ENCODE measurements at places on chromosomes 2 and 18. TPM values are rescaled to one million over a fixed set of nuclear protein-coding genes. Genes with fewer than 3 reads are reported as not detected.

The WDR43 gene
- total RNA-seq, result 61.5 TPM

The NDUFS1 gene
- 125 TPM for total RNA-seq

The ANO7 gene
- 0.64 TPM for total RNA-seq

The CHCHD5 gene
- total RNA-seq, result 7.4 TPM

The RAB6C gene
- total RNA-seq, result under 0.01 TPM

The NT5DC4 gene
- not detected for total RNA-seq

The SEH1L gene
- total RNA-seq, result 56.6 TPM

The MAP3K19 gene
- total RNA-seq, result not detected

The LDLRAD4 gene
- total RNA-seq, result 0.97 TPM

The CFC1 gene
- total RNA-seq, result not detected

The ARHGAP15 gene
- 0.43 TPM for total RNA-seq

The LINC00305 gene
- not detected for total RNA-seq

The LIMS4 gene
- 37.7 TPM for total RNA-seq

The C2orf78 gene
- total RNA-seq, result not detected

The TMEM169 gene
- 0.43 TPM for total RNA-seq

The DOCK10 gene
- 20.7 TPM for total RNA-seq

The HJURP gene
- total RNA-seq, result 27.2 TPM

The CYBRD1 gene
- 113 TPM for total RNA-seq

The LYPD1 gene
- total RNA-seq, result 34.5 TPM

The CYP27C1 gene
- under 0.01 TPM for total RNA-seq

The ANAPC1 gene
- total RNA-seq, result 54.8 TPM

The NPPC gene
- total RNA-seq, result not detected

The SCYGR7 gene
- not detected for total RNA-seq

The BMPR2 gene
- total RNA-seq, result 47.9 TPM

The CCDC68 gene
- total RNA-seq, result 9.1 TPM

The NCKAP5 gene
- 28.7 TPM for total RNA-seq

The LPIN2 gene
- 36.4 TPM for total RNA-seq

The ERFE gene
- total RNA-seq, result 0.86 TPM

The OR6B2 gene
- total RNA-seq, result not detected

The BOLA3 gene
- total RNA-seq, result 50.1 TPM

The SCN2A gene
- 2.3 TPM for total RNA-seq

The MLPH gene
- total RNA-seq, result 40.6 TPM

The SCN7A gene
- 0.32 TPM for total RNA-seq

The CROCC2 gene
- total RNA-seq, result not detected

The HOXD11 gene
- total RNA-seq, result 26.4 TPM

The REG1B gene
- total RNA-seq, result not detected

The HOXD12 gene
- not detected for total RNA-seq

The TMEM178A gene
- total RNA-seq, result 0.43 TPM

The NEB gene
- total RNA-seq, result under 0.01 TPM

The TGFA gene
- total RNA-seq, result not detected

The XPO1 gene
- total RNA-seq, result 224 TPM

The ANKRD62 gene
- total RNA-seq, result not detected

The MZT2A gene
- 52.7 TPM for total RNA-seq

The MCFD2 gene
- total RNA-seq, result 196 TPM

The PFN4 gene
- total RNA-seq, result 0.64 TPM

The ASAP2 gene
- total RNA-seq, result 39.0 TPM

The C2orf66 gene
- total RNA-seq, result not detected

The C1GALT1C1L gene
- total RNA-seq, result 1.3 TPM

The CXCR1 gene
- not detected for total RNA-seq

The DLX1 gene
- not detected for total RNA-seq

The FAP gene
- 207 TPM for total RNA-seq

The ZBTB7C gene
- total RNA-seq, result not detected

The CENPA gene
- 7.4 TPM for total RNA-seq

The SPP2 gene
- not detected for total RNA-seq

All from fibroblast of villous mesenchyme (primary cell).